ENCODE measurements at places on chromosomes 7 and 10.
A peak's percentile ranks its signal among the peaks of the same experiment; 100 is the strongest.

- peak; percentile 65 for DNase-seq
Observed at GRCh38 chr7:43201912-43202311, 89.5 kb downstream of the HECW1 start.

GRCh38 chr7:55496906-55497305 is 75.4 kb downstream of the VOPP1 start:
- no peak for DNase-seq

DNA sequence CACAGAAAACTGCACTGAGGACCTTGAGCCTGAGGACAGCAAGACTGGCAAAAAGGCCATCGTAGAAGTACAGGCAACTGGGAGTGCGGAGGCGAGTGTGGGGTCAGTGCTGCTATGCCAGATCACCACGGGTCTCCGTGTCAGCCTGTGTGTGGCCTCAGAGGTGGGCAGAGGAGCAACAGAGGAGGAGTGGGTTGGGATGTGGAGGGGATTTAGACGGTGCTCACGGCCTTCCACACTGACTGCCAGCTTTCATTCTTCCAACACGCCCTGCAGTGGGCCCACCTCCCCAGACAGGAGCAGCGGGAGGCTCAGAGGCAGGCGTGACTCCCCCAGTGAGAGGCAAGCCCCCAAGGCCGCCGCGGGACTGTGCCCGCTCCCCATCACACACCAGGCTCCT is 17.0 kb upstream of the ZMIZ1 start:
- DNase-seq: no peak

DNA sequence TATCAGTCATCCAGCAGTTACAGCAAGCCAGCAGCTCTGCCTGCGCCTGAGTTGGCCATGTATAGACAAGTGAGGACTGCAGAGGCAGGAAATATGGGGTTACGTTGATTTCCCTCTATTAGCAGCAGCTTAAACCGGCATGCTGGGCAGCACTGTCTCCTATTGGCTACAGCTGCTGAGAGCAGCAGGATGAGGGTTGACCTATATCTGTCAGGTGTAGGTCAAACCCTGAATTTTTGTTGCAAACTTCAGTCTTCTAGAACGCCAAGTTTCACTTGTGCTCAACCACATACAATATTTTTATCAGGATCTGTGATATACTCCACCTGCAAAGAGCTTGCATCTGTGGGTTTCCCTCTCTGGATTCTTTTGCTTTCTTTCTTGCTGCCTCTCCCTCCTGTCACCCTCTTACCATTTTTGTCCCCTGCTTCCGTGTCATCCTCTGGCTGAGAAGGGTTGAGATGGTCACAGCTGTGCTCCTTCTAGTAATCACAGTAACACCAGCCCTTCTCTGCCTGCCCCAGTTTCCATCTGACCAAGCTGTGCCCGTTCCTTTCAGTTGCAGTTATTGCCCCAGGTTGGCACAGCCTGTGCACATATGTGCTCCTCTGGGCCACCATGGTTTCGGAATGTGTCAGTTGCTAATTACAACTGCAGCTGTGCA is 23.8 kb upstream of the GLCCI1 start:
- no peak for DNase-seq

- no peak for DNase-seq
Observed at GRCh38 chr10:42734536-42734935, 48.1 kb upstream of the BMS1 start.

DNA sequence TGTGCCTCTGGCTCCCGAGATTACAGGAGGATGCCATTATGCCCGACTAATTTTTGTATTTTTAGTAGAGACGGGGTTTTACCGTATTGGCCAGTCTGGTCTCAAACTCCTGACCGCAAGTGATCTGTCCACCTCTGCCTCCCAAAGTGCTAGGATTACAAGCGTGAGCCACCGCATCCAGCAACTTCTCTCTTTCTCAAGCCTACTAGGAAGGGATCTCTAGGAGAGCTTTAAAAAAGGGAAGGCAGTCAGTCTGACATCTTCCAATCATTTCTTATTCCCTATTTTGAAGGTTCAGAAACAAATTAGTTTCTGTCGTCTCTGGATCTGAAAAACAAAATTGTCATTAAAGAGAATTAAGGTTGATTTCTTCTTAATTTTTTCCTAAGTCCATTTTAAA is 2.5 kb upstream of the TMEM26 start:
- DNase-seq: no peak

DNA sequence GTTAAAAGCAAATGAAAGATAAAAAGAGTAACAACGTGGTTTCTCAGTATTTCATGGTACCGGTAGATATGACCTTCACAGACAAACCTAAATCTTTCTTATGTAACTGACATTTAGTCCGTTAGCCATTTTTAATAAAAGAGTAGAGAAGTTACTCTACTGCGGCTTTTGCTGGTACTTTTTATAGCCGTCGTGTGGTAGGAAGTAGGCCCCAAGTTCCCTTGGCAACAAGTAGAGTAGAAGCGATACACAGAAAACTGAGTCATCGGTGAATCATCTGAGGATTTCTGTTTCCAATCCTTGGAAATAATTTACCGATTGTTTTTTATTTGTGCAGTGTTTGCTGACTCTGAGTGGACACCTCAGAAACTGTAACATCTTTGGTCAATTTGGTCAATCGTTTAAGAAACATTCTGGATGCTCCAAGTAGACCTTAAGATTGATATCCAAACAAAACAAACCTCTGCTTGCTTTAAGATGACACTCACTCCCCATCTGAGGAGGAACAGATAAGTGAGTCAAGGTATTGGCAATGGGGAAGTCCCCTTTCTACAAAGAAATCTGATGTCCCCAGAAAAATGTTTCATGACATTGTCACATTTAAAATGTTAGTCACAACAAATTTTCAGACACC is 63.9 kb upstream of the AHR start:
- DNase-seq: peak; percentile 83

- no peak for DNase-seq
Observed at GRCh38 chr10:56035489-56035888, 325.6 kb downstream of the ZWINT start.

DNA sequence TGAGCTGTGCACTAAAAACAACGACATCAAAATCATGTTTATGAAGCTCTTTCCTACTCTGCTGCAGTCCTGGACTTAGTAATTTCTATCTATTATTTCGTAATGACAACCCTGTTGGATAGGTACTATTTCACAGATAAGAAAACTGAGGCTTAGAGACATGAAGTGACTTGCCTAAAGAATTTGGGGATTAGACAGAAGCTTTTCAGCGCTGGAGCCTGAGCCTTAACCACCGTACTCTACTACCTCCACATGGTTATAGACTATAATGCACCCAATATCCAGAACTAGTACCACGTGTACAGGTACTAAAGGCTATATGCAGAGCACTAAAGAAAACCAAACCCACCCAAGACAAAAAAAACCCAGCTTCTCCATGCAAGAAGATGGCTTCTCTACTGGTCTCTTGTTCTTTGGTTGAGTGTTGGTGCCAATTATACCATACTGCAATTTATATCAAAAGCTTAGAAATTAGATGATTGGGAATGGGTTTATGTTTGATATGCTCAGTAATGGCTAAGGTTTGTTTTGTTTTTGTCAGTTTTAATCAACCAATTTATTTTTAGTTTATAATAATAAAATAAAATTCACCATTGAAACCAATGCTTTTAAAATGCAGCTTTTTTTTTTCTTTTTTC is 6.5 kb upstream of the SNX10 start:
- DNase-seq: no peak

DNA sequence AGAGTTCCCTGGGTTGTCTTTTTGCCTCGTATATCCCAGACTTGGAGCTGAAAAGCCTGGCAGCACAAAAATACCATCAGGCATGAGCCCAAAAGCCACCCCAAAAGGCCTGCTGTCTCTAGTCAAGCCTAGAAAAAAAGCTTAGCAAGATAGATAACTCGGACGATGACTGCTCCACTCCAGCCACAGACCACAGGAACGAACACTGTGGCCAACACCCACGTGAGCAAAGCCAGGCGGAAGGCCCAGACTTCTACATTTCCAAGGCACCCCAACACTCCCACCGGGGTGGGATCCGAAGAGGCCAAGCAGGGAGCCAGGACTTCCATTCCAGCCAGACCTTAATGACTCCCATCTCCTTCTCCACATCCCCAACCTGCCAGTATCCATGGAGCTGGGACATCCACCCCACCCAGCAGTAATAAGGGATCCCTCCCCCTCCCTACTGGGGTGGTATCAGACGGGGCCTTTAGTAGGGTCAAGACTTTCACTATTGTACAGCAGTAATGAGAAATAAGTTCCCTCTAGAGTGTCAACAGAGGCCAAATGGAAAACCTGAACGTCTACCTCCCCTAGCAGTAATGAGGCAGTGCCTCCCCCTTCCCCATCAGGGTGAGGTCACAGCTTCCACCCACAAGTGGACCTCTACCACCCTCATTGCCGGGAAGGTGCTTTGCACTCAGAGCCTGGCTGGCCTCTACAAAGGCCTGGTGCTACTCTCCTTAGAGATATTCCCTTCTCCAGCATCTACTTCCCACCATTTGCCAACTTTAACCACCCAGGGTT is 23.0 kb downstream of the PRLHR start:
- no peak for DNase-seq

GRCh38 chr10:62079885-62080559 is 178.5 kb downstream of the ARID5B start:
- DNase-seq: no peak

GRCh38 chr7:139861803-139862202 is 32.7 kb downstream of the TBXAS1 start:
- no peak for DNase-seq

DNA sequence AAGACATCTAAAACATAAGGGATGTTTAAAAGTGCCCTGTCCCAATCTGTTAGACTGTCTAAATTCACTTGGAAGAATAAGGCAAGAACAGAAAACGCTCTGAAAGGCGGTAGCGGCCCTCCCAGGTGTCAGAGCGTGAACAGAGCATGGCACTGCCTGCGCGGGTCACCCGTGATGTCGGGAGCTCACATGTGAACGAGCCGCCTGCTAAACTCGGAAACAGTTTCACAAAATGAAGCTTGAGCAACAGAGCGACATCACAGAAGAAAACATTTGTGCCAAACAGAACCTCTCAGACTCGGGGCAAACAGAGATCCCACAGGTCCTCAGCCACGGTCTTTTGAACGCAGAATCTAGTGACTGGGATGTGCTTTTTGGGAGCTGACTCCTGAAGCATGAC is 12.8 kb downstream of the BRI3 start:
- no peak for DNase-seq

DNA sequence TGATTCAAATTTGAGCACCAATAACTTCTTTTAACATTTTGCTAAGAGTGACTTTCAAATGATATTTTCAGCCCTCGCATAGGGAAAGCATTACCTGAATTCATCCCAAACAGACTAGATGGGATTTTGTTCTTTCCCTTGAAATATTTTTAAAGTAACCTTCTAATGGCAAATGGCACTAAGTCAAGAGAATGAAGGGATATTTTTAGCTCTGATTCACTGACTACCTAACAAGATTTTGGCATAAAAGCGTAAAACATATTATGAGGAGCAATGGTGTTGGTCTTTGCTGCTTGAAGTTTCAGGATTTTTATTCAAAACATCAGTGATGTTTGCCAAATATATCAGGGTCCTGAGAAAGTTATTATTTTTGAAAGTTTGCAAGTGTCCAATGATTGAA is 290.3 kb downstream of the CDK14 start:
- DNase-seq: no peak

DNA sequence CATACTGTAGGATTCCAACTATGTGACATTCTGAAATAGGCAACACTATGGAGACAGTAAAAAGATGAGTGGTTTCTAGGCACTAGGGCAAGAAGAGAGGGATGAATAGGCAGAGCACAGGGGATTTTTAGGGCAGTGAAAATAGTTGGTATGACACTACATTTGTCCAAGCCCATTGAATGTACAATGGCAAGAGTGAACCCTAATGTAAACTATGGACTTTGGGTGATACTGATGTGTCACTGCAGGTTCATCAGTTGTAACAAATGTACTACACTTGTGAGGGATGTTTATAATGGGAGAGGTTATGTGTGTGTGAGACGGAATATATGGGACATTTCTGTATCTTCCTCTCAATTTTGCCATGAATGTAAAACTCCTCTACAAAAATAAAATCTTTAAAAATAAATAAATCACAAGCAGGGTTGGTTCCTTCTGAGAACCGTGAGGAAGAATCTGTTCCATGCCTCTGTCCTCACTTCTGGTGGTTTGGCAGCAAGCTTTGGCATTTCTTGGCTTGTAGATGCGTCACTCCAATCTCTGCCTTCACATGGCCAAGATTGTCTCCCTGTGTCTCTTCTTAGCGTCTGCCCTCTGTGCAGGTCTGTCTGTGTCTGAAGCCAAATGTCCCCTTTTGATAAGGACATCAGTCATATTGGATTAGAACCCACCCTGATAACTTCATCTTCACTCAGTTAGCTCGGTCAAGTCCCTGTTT is 83.1 kb upstream of the AGBL3 start:
- DNase-seq: no peak

DNA sequence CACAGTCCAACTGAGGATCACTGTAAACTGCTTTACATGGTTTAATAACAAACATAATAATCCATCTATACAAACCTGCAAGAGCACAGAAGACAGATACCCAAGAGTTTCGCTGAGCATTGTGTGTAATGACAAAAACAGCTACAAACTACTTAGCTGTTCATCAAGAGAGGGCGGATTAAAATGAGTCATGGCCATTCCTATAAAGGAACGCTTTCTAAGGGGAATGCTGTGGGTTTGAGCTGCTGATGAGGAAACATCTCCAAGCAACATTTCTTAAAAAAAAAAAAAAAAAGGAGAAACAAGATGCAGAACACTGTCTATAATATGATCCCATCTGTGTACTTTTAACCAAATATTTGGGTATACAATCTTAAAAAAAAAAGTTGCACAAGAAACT is 33.8 kb downstream of the VOPP1 start:
- peak; percentile 82 for DNase-seq

DNA sequence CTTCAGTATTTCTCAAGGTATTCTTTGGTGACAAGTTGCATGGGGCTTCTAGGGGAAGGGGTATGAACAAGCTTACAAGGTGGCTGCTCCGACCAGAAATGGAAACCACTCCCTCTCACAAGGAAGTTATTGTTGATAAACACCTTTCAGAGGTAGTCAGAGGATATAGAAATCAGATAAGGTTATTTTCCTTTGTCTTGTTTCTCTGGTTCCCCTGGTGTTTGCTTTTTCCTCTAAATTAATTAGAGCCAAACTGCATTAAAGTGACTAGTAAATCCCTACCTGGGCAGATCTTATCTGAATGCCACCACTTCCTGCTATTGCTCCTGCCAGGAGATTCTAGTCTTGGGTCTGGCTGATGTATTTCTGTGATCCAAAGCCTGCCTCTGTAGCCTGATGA is 725.4 kb downstream of the INHBA start:
- no peak for DNase-seq

DNA sequence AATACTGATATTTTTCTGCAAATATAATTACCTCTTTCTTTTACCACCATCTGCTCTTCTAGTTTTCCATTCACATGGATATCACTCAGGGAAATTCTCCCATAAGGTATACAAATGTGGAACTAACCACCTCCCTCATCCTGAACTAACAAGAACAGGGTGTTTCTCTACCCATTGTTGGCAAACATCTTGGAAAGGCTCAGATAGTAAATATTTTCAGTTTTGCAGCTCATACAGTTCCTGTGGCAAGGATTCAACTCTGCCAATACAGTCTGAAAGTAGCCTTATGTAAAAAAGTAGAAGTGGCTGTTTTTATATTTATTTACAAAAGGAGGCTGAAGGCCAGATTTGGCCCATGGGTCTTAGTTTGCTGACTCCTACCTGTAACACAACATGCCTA is 513.0 kb upstream of the TEX47 start:
- DNase-seq: no peak
